SK-N-SH (cell line): ENCODE measurements at places on chromosomes 4 and X. TPM values are rescaled to one million over a fixed set of nuclear protein-coding genes. Genes with fewer than 3 reads are reported as not detected.

GRCh38 chrX:74277846-74278245 lies 26.1 kb upstream of the ZCCHC13 start:
- peaks cover 83% of the 10 kb centered on the region for H3K36me3 ChIP-seq
- no peaks in the 10 kb centered on the region for H3K27me3 ChIP-seq
- DNase-seq = no peak
- H3K4me3 ChIP-seq = no peak overlapping the region
- H3K27ac ChIP-seq = no peak overlapping the region

DNA sequence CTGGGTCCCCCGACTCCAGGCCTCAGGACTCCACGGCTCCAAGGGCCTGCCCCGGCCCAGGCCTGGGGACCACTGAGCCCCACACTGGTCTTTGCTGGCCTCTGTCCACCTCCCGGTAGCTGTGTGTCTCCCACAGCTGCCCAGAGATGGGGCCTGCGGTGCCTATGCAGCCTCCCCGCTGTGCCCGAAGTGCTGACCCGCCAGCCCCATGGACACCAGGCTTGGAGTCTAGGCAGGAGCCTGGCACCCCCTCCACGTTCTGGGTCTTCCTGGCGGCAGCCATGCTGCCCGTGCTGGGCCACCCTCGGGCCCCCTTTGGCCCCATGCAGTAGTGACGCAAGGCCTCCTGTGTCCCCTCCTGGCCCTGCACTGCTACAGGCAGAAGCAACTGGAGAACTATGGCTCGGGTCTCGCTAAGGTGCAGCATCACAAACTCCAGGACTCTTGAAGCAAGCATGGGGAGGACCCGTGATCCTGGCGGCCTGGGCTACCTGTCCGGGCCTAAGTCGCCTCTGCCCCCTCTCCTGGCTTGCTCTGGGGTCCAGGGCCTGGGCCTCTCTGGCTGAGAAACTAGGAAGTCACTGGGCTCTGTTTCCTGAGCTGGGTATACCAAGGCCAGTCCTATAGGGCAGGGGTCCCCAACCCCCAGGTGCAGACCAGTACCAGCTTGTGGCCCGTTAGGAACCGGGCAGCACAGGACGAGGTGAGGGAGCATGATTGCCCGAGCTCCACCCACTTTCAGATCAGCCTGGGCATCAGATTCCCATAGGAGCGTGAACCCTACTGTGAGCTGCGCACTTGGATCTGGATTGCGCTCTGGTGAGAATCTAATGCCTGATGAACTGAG lies 917 bp downstream of the MYL5 start:
- H3K4me1 ChIP-seq = 0 out of 2 replicates have a peak, but pooled peaks cover 6% of the 10 kb centered on the region
- H3K27ac ChIP-seq = peak overlapping the region; percentile 84
- no peaks in the 10 kb centered on the region for H3K27me3 ChIP-seq

DNA sequence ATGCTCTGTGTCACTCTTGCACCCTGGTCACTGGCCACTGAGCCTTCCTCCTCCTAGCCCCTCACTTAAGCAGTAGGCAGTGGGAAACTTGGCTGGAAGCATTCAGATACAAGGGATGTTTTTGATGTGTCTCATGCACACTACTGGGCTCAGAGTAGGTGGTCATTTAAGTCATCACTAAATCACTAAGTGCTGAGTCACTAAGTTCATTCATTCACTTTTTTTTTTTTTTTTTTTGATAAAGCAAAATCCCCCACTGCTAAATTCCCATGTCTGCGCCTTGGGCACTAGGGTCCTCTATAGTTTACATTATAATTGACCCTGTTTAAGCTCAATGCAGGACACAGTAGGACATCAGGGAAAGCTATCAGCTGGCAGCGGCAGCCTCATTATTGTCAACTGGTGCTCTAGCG lies 182.4 kb upstream of the MBNL3 start:
- H3K4me1 ChIP-seq = no peaks in the 10 kb centered on the region
- DNase-seq = no peak
- no peaks in the 10 kb centered on the region; the same call in 1 of the 2 replicates for H3K27me3 ChIP-seq
- no peak overlapping the region for H3K27ac ChIP-seq

Gene GPRASP1
- polyA plus RNA-seq = 2.7 and 3.2 TPM in 2 replicates

Gene MAGIX
- 0.78 and 1.1 TPM in 2 replicates for polyA plus RNA-seq
